Urinary bladder (tissue), 4 donors: ENCODE measurements at places on chromosomes 2 and 18.

DNA sequence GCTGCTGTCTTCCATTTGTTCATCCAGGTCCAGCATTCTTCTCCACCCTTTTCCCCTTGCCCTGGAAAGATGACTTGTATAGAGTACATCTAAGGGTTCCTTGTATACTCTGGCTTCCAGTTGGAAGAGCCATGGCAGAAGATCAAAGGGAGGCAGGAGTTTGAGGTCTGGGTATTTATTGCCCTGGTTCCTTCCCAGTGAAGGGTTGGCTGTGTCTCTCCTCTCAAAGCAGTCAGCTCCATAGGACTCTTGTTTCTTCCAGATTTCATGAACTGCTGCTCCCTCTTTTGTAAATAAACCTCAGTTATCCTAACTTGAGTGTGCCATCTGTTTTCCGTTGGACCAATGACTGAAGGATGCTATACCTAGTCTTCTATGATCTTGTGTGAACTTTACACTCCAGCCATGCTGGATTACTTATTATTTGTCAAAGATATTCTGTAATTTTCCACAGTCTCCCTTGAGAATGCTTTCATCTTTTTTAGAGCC lies 6.4 kb downstream of the BBS5 start:
- no peak for DNase-seq

DNA sequence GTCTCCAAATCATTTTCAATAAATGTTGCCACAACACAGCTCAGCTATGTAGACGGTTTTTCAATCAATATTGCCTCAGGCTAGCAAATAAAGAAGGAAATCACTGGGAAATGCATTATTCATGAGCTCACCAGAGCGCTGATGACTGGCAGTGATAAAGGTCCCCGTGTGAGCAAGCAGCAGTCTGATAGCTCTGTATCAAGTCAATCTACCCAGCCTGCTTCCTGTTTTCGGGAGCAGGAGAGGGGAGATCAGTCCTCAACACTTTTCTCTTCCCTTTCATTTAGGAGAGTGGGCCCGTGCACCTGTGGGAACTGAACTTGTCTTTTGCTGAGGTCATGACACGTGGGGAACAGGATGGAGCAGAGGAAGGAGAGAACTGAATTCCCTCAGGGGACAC lies 253.9 kb upstream of the SIX2 start:
- DNase-seq: no peak

- DNase-seq: no peak
Measured at GRCh38 chr2:26456440-26457250, 21.3 kb downstream of the OTOF start.

- no peak for DNase-seq
Measured at GRCh38 chr2:43088143-43089073, 138.0 kb downstream of the ZFP36L2 start.

DNA sequence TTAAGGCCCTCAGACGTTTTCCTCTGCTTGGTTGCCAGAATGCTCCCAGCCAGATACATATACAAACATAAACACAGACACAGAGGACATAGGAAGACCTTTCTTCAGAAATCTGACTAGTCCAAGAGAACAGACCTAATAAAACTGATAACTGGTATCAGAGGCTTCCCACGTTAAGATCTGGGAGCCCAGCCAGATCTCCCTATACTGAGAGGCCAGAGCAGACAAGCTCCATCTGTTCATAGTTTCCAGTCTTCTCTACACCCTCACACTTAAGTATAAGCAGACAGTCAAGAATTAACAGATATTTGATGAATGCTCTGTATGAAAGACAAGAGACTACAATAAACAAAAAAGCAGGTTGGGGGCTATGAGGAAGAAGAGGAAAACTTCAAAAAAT lies 240.5 kb upstream of the CHAC2 start:
- no peak for DNase-seq

DNA sequence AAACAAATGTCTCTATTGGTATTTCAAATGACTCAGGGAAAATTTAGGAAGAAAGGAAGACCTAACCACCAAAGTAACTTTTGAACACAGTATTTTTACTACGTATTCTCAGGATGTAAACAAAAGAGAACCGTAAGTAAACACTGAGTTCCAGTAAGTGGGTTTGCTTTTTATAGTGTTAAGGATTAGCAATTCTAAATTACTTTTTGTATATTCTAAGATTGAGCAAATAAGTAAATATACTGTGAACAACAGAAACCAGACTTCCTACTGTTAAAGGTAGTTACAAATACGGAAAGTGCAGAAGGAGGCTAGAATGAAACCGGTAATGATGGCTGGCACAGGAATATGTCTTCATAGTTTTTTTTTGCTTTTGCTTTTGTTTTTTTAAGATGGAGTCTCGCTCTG lies 31.5 kb downstream of the SESTD1 start:
- no peak for DNase-seq
